ENCODE measurements at places on chromosomes 16 and 17.
A peak's percentile ranks its signal among the peaks of the same experiment; 100 is the strongest.

GRCh38 chr16:49727611-49728010 lies 128.3 kb downstream of the ZNF423 start:
- no peak for DNase-seq

DNA sequence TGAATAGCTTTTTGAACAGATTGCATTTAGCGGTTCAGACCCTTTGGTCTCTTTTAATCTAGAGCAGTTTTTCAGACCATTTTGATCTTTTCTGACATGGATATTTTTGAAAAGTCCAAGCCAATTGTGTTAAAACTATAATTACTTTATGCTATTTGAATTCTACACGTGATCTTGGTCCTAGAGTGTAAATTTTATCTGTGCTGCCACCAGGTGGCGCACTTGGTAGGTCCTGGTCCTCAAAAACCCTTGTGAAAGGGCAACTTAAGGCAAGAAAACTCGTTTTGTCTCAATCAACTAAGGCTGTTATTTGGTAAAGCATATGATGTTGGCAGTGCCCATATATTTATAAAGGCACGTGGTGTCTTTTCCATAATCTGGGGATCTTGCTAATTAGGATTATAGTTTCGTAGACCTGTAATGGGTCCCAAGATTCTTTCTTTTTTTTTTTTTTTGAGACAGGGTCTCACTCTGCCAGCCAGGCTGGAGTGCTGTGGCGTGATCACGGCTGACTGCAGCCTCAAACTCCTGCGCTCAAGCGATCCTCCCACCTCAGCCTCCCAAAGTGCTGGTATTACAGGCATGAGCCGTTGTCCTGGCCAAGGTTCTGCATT lies 43.9 kb upstream of the TEX2 start:
- DNase-seq = peak; percentile 27

DNA sequence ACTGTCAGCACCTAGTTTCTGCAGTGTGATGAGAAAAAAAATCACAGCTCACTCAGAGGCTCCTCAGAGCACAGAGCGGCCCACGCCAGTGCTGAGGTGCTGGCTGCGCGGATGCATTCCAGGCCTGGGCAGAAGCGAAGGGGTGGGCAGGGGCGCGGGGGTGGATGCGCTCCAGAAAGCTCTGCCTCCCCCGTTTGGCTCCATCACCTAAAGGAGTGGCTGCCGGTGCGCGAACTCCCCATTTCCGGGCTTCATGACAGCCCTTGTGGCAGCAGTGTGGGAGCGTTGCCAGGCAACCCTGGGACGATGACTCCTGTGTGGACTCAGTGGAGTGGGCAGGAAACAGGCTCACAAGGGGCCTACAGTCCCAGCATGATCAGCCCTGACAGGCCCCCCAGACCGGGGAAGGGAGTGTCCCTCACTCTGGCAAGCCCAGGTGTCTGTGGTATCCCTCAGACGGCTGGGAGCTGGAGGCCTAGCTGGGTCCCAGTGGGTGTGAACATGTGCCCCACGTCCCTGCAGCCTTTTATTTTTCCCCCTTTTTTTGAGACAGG lies 32.8 kb upstream of the NUDT16L1 start:
- DNase-seq = peak; percentile 66

- no peak for DNase-seq
Measured at GRCh38 chr17:50414808-50415207, 11.2 kb upstream of the ACSF2 start.

DNA sequence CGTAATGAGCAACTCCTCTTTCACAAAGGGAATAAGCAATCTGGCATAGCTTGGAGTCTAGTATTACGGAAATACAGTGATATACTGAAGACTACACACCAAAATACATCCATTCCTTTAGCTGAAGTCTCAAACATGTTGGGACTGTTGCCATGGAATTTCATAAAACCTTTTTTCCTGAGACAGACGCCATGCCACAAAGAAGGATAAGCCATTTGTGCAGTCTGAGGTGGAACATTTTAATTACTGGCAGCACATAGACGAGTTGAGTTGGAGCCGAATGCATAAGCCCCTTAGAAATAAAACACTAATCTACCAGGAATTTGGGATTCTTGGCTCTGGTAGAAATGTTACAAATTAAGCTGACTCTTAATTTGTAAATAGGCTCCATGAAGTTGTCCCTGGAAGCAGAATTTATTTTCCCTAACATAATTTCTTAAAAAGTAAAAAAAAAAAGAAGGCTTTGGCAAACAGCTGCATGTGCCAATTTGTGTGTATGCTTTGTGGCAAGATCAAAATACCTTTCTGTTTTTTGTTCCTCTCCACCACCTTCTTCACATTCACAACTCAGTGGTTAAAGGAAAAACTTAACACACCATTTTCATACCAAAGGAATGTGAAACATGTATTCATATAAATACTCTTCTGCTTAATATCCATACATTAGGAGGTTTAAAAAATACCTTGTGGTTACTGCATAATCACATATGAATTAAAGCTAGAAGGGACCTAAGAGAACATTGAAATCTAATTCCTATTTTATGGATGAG lies 25.5 kb downstream of the GRB7 start:
- DNase-seq = no peak

DNA sequence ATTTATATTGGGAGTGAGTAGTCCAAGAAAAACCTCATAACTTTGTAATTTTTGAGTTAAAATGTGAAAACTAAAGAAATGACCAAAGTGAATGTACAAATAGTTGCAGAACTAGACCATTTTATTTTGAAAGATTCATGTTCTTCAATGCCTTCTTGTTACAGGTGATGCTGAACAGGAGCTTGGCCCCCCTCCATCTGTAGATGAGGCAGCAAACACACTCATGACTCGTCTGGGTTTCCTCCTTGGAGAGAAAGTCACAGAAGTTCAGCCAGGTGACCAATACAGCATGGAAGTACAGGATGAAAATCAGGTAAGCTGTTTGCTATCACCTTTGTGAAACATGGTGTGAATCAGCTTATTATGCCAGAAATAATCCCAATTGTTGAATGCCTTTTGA lies 227.8 kb downstream of the TANC2 start:
- DNase-seq = no peak
